ENCODE measurements at places on chromosomes 4 and X. TPM values are rescaled to one million over a fixed set of nuclear protein-coding genes. Genes with fewer than 3 reads are reported as not detected.

- no peak for DNase-seq
Measured at GRCh38 chr4:41381384-41381783, 124.7 kb downstream of the UCHL1 start.

- no peak for DNase-seq
Measured at GRCh38 chr4:117447925-117448324, 362.5 kb upstream of the TRAM1L1 start.

DNA sequence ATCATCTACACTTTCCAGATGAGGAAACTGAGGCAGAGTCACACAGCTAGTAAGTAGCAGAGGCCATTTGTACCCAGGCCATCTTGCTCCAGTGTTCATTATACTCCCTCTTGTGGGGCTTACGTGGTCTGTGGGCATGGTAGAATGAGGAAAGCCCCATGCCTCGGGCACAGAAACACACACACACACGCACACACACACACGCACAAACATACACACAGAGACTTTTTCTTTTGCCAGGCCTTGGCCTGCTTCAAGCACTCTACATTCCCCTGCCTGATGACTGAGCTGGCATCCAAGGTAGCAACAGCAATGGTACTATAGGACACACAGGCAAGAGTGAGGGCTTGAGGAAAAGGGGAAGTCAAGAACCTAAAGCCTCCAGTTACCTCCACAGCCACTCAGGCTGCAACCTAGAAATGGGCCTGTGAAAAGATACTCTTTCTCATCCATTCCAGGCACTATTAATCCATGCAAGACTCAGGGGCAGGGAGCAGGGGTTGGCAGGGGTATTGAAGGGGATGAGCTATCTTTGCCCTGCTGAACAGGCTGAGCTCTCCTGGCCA, 43.6 kb downstream of the STARD8 start:
- DNase-seq: no peak

DNA sequence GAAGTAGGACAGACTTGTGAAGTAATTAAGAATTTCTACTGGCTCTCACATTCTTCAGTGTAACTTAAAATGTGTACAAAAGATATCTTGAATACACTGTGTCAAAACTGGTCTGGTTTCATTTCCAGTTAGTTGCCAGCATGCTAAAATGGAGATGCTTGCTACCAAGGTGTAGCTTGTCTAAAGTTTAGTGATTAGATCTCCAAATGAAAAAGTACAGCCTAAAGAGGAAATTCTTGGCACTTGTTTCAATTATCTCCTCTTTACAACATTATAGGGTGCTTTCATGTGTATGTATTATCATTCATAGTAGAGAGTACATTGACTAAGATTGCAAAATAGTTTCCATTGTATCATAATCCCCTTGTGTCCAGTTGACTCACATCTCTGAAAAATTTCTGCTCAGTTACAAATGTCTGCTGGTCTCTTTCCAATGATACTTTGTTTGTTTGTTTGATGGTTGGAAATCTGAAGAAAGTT, 97.3 kb upstream of the SPRY1 start:
- no peak for DNase-seq

- no peak for DNase-seq
Measured at GRCh38 chr4:114277690-114278089, 298.2 kb upstream of the ARSJ start.

- DNase-seq: no peak
Measured at GRCh38 chr4:188023682-188024081, 28.1 kb downstream of the ZFP42 start.

The CFAP99 gene
- total RNA-seq: not detected

The AKAP4 gene
- total RNA-seq: not detected
